Ascending aorta (tissue), 2 donors: ENCODE measurements at places on chromosomes 6 and 20. TPM values are rescaled to one million over a fixed set of nuclear protein-coding genes. Genes with fewer than 3 reads are reported as not detected.
A peak's percentile ranks its signal among the peaks of the same experiment; 100 is the strongest.

The TEAD3 gene
- total RNA-seq = 19.8 TPM

The CTAGE9 gene
- not detected for total RNA-seq

The STMND1 gene
- not detected for total RNA-seq

The ZNFX1 gene
- 49.1 TPM for total RNA-seq

GRCh38 chr6:27545271-27546046, 72.6 kb upstream of the ZNF184 start:
- no peak for DNase-seq
- H3K4me1 ChIP-seq = no peaks in the 10 kb centered on the region
- H3K27me3 ChIP-seq = no peaks in the 10 kb centered on the region
- no peaks in the 10 kb centered on the region for H3K36me3 ChIP-seq
- H3K4me3 ChIP-seq = peak overlapping the region; percentile 23
- no peak overlapping the region for H3K27ac ChIP-seq

- H3K4me1 ChIP-seq = no peaks in the 10 kb centered on the region
- no peak overlapping the region for H3K27ac ChIP-seq
- no peak for DNase-seq
- H3K36me3 ChIP-seq = no peaks in the 10 kb centered on the region
- H3K27me3 ChIP-seq = no peaks in the 10 kb centered on the region
- H3K4me3 ChIP-seq = no peak overlapping the region
Observed at GRCh38 chr6:36650848-36651478, 27.6 kb upstream of the CDKN1A start.

DNA sequence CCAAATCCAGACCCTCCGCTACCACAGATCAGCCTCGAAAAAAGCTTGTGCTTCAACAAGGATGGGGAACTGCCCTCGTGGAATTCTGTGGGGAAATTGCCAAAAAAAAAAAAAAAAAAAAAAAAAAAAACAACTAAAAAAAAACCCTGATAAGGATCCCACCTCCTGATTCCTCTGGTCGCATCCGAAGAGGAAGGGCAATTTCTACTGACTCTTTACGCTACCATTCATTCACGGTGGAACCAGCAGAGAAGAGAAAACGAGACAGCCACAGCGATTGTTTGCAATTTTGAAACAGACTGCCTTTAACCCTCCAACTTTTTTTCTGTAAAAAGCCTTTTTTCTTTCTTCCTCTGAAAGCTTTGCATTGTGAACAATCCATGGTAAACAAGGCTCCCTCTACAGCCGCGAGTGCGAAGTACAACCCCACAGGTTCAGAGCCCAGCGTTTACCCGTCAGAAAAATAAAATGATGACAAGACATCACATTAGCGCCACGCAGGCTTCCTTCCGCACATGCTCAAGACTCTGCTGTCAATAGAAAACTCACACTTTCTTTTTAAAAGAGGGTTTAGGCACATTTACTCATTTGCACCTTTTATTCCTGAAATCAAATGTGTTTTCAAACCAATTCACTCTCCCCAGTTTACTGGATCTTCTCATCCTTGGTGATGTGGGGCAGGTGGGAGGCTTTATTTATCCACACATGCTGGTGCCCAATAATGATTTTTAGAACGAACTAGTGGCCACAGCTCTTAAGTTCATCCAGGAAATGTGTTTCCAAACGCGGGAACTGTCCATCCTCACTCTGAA, 100.0 kb downstream of the NOL4L start:
- H3K27me3 ChIP-seq = no peaks in the 10 kb centered on the region
- peak; percentile 87 for DNase-seq
- H3K4me1 ChIP-seq = peaks cover 11% of the 10 kb centered on the region
- peak overlapping the region; percentile 96 for H3K4me3 ChIP-seq
- no peaks in the 10 kb centered on the region for H3K36me3 ChIP-seq
- H3K27ac ChIP-seq = peak overlapping the region; percentile 64

- no peaks in the 10 kb centered on the region for H3K36me3 ChIP-seq
- H3K27me3 ChIP-seq = no peaks in the 10 kb centered on the region
- DNase-seq = no peak
- no peaks in the 10 kb centered on the region for H3K4me1 ChIP-seq
- H3K27ac ChIP-seq = no peak overlapping the region
Observed at GRCh38 chr6:53412751-53413150, 64.0 kb upstream of the ELOVL5 start.

DNA sequence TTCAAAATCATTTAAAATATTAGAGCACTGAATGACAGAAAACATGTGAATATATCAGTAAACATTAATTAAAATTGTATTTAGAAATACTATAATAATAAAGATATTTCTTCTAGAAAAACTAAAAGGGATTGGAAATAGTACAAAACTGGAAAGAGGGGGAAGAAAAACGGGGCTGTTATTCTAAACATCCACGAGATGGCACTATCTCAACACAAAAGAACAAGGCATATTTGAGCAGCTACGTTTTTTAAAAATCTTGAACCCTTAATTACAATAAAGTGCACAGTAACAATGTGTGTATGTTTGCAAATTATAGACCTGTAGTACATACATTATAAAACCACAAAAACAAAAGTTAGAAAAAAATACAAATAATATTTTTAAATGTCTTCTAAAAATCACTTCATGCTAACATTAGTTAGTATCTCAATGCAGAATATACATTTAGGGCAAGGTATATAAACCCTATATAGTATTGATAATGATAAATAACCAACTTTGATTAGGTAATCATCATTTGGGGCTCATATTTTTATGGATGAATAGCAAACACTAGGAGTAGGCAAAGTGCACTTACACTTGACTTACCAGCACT, 42.5 kb upstream of the PNISR start:
- DNase-seq = no peak
- no peaks in the 10 kb centered on the region for H3K4me1 ChIP-seq
- peaks cover 16% of the 10 kb centered on the region for H3K36me3 ChIP-seq
- H3K4me3 ChIP-seq = no peak overlapping the region
